ENCODE measurements at places on chromosomes 2 and 18. TPM values are rescaled to one million over a fixed set of nuclear protein-coding genes. Genes with fewer than 3 reads are reported as not detected.

The ECEL1 gene
- not detected for polyA plus RNA-seq

The ESPNL gene
- polyA plus RNA-seq, result 1.7 TPM

The NFATC1 gene
- polyA plus RNA-seq, result 32.2 TPM

The CRACDL gene
- polyA plus RNA-seq, result not detected

The POTEJ gene
- not detected for polyA plus RNA-seq

GRCh38 chr2:84175970-84176369 is 283.1 kb downstream of the SUCLG1 start:
- H3K4me3 ChIP-seq, result no peak overlapping the region
- H3K27me3 ChIP-seq, result no peaks in the 10 kb centered on the region
- no peaks in the 10 kb centered on the region for H3K4me1 ChIP-seq
- no peak for DNase-seq
- H3K27ac ChIP-seq, result no peak overlapping the region

- no peak for DNase-seq
- no peaks in the 10 kb centered on the region for H3K36me3 ChIP-seq
- no peak overlapping the region for H3K27ac ChIP-seq
- no peaks in the 10 kb centered on the region for H3K4me1 ChIP-seq
- no peaks in the 10 kb centered on the region for H3K27me3 ChIP-seq
- no peak overlapping the region for H3K4me3 ChIP-seq
Measured at GRCh38 chr2:67922080-67922785, 140.6 kb downstream of the C1D start.

- peak; percentile 35 for DNase-seq
- H3K4me1 ChIP-seq, result peaks cover 25% of the 10 kb centered on the region
Measured at GRCh38 chr2:170716851-170717598, 1.9 kb downstream of the SP5 start.

DNA sequence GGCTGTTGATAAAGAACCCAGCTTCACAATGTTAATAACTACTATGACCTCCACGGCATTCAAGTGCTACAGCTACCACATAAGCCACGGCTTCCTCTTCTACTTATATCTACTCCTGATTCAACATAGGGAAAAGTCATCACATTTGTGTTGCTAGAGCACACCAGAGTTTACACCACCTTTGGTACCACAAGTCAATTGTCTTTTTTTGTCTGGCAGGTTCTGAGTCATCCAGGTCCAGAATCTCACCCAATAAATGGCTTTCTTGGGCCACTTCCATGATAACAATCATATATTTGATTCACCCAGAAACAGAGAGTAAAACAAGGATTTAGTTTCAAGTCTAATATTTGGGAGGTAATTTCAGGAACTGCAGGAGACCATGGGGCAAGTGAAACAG is 480.2 kb downstream of the TMX3 start:
- no peak overlapping the region for H3K4me3 ChIP-seq
- H3K4me1 ChIP-seq, result no peaks in the 10 kb centered on the region
- H3K27me3 ChIP-seq, result no peaks in the 10 kb centered on the region
- H3K27ac ChIP-seq, result no peak overlapping the region
- DNase-seq, result no peak
- no peaks in the 10 kb centered on the region for H3K36me3 ChIP-seq

- no peak overlapping the region for H3K27ac ChIP-seq
- no peaks in the 10 kb centered on the region for H3K36me3 ChIP-seq
- H3K27me3 ChIP-seq, result no peaks in the 10 kb centered on the region
- no peak overlapping the region for H3K4me3 ChIP-seq
Measured at GRCh38 chr2:71743995-71744675, 290.8 kb downstream of the DYSF start.

- no peak overlapping the region for H3K4me3 ChIP-seq
- H3K4me1 ChIP-seq, result no peaks in the 10 kb centered on the region
- H3K27me3 ChIP-seq, result no peaks in the 10 kb centered on the region
Measured at GRCh38 chr2:152555048-152555447, 162.2 kb downstream of the PRPF40A start.

DNA sequence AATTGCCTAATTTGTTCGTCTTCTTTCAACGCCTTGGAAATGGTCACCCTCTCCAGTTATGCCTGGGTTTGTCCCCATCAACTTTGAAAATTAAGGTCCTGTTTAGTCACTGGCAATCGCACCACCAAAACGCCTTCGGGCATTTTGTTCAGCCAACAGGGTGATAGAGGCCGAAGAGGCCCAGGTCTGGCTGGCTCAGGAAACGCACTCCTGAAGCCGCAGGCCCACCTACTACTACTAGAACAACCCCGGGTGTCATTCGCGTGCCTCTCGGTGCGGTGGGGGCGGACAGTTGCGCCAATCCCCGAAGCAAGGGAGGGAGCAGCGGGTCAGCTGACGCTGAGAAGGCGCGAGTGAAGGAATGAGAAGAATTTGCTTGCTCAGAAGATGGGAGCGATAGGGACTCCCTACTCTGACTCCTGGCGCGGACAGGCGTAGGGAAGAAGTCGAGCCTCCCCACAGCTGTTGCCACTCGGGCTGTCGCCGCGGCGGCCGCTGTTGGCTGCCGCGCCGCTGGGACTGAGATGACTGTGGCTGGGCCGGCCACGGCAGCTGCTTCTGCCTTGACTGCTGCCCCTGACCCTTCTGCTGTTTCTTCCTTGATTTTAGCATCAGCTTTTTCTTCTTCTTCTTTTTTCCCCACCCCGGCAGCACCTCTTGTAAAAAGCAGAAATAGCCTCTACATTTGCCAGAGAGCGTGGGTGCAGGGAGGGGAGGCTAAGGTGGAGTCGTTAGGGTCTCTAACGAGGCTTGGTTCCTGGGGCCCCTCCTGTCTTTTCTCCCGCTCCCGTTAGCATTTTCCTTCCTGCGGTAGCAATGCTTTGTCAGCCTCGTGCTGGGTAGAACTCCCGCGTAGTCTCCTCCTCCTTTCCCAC is 387.6 kb downstream of the FIGN start:
- H3K4me1 ChIP-seq, result no peaks in the 10 kb centered on the region
- no peaks in the 10 kb centered on the region for H3K27me3 ChIP-seq
- DNase-seq, result peak; percentile 17
- H3K36me3 ChIP-seq, result no peaks in the 10 kb centered on the region

DNA sequence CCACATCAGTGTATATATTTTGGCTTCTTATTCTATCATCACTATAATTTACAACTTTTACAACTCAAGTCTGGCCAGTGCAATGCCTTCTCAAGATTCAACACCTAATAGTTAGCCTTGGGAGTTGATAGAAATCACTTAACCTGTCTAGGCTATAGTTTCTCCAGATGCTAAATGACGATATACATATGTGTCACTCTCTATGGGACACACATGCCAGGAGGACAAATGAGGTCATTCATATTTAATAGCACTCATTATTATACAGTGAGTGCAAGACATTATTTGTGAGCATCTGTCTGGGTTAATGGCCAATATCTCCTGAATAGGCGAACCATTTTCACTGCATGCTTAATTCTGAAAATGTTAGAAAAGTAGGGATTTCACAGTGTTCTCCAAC is 89.8 kb downstream of the ALK start:
- no peaks in the 10 kb centered on the region for H3K4me1 ChIP-seq
- H3K27me3 ChIP-seq, result peaks cover 3% of the 10 kb centered on the region
- no peaks in the 10 kb centered on the region for H3K36me3 ChIP-seq

DNA sequence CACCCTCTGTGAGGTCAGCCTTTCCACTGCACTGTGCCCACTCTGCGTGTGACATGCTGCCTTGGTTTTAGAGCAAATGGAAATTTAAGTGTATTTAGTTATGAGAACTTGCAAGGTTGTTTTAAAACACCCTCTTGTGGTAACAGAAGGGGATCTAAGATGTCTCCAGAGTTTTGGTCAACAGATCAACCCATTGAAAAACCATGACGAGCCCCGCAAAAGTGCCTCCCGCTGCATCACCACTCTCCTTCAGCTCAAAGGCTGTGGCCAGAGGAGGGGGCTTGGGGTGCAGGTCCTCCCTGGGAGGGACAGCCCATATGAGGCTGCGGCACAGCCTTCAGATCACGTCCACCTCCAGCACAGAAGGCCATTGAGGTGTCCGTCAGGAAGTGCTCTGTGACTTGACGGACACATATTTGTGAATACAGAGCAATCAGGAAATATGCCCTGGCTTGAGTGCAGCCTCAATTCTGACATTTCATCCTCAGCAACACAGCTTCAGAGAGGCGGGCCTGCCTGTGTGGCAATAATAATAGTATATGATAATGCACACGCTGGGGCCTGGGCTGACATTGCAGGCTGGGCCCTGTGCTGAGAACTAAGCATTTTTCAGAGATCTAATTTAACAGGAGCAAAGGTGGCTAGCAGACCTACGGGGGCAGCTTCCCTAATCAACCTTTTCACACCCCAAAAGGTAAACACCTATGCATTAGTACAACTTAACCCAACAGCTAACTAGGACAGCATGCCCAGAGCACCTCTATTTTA is 213.9 kb downstream of the ANAPC1 start:
- no peak overlapping the region for H3K27ac ChIP-seq
- H3K4me3 ChIP-seq, result no peak overlapping the region

- no peak for DNase-seq
- no peak overlapping the region for H3K27ac ChIP-seq
- no peaks in the 10 kb centered on the region for H3K27me3 ChIP-seq
- no peaks in the 10 kb centered on the region for H3K4me1 ChIP-seq
- H3K36me3 ChIP-seq, result no peaks in the 10 kb centered on the region
- H3K4me3 ChIP-seq, result no peak overlapping the region
Measured at GRCh38 chr2:238632181-238633060, 205.7 kb downstream of the ASB1 start.

DNA sequence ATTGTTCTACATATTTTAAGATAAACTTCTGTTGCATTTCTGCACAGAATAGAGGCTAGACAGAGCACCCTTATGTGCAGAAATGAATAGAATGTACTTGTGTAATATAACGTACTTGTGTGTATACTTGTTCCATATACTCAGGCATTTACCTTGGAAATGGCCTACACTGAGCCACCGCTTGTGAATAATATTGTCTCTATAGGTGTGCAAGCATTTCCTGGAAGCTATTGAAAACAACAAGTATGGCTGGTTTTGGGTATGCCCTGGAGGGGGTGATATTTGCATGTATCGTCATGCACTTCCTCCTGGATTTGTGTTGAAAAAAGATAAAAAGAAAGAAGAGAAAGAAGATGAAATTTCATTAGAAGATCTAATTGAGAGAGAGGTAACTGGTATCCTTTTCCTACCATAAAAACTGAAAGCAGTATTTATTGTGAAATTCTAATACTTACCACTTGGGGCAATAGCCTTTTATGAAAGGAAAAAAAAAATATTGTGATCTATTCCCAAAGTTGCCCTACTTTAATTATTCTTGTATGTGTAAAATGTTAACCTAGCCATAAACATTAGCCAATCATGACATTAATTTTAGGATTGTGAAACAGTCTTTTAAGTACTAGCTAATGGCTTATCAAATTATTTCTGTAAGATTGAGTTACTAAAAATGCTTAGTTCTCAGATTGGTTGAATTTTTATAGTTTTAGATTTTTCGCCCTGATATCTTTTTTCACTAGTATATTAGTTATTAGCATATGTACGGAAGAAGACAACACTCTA is 18.0 kb downstream of the ZC3H15 start:
- H3K4me3 ChIP-seq, result no peak overlapping the region
- no peaks in the 10 kb centered on the region for H3K4me1 ChIP-seq
- H3K27ac ChIP-seq, result no peak overlapping the region
- H3K36me3 ChIP-seq, result peaks cover 72% of the 10 kb centered on the region
- peak; percentile 40 for DNase-seq

Measured in B cell (primary cell).